ENCODE measurements at places on chromosomes 7 and 10.

GRCh38 chr7:2124604-2125345 is 108.0 kb downstream of the MAD1L1 start:
- DNase-seq, result no peak

DNA sequence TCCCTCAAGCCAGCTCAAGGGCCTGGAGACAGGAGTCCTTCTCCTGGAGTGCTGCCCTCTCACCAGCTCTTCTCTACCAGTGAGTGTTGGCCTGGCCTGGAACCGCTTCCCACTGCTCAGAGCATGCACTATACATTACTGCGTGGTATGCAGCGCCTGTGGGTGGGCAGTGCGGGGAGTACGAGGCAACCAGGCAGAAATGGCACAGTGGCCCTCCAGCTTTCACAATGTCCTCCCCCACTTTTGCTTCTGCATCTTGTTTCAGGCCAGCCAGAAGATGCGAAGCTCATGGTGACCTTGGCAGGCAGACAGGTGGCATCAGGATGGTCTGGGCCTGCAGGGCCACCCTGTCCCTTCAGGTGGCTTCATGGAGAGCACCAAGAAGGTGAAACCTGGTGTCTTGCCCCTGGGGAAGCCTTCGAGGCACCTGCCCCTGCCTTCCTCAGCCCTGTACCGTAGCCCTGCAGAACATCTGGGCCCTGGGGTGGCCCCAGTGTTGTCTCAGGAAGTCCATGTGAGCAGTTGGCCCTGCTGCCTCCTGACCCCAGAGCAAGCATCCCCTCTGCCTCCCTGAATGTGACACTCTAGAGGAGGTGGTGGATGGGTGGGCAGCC is 35.8 kb downstream of the RASGEF1A start:
- no peak for DNase-seq

- no peak for DNase-seq
Observed at GRCh38 chr7:131931370-131931769, 374.9 kb upstream of the PODXL start.

GRCh38 chr10:116316503-116316902 is 7.7 kb upstream of the CCDC172 start:
- DNase-seq, result no peak

DNA sequence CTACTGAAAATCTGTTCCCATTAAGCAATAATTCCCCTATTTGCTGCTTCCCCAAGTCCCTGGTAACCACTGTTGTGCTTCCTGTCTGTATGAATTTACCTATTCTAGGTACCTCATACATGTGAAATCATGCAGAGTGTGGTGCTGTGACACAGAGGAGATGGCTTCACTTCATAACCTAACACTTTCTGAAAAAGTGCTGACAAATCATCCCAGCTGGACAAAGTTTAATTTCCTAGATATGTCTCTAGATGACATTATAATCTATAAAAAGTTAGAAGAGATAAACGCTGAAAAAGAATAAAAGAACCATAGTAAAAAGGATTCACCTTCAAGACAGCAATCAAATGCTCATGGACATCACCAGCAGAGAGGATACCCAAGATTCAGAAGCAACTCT is 277.9 kb downstream of the SKIDA1 start:
- DNase-seq, result no peak

DNA sequence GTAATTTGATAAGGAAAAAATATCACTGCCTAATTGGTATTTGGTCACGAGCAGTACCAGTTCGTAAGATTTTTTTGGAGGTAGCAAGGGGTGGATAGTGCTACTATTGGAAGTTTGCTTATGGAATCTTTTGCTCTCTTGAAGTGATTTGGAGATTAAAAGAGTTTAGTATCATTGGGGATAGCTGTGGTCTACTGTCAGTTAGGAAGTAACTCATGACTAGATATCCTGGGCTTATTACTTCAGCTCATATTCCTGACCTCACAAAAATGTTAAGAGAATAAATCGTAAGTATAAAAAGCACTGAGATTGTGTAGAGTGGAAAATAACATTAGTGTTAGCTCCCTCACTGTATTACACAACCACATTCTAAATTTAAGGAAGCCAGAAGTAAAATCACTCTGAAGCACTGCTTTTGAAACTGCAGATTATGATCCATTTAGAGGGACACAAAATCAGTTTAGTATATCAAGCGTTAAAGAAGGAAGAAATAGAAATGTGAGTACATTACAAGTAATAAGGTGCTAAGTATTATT is 22.6 kb downstream of the SGPL1 start:
- DNase-seq, result no peak

Data from stimulated activated CD4-positive, alpha-beta T cell treated with anti-CD3 and anti-CD28 coated beads, Interleukin-12 subunit alpha, Interleukin-12 subunit beta, amount 100 ng/mL, for 48 hours (primary cell).